BE2C (cell line): ENCODE measurements at places on chromosomes 3 and 15.

DNA sequence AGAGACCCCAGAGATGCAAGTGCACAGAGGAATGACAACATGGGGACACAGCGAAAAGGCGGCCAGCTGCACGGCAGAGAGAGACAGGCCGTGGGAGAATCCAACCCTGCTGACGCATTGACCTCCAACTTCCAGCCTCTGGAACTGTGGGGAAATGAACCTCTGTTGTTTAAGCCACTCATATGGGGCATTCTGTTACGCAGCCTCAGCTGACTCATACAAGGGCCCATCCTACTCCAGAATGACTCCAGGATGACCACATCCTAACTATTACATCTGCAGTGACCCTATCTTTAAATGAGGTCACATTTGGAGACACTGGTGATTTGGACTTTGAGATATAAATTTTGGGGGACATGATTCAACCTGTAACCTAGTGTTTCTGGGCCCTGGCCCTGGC, 44.0 kb downstream of the KLF15 start:
- DNase-seq, result no peak

DNA sequence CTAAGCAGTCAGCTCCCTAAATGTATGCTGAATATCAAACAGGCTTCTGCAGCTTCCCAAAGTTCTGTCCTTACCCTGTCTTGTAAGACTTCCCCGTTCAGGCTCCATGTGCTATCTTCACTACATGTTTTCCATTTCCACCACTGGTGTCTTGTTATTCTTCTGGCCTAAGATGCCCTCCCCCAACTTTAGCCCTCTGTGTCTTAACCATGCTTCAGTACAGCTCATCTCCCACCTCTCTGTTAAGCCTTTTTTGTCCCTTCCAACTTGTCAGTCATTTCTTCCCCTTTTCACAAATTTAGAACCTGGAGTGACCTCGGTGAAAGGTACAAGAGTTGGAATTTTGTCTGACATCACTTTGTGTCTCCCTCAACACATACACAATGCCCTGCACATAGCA, 151.7 kb upstream of the TBL1XR1 start:
- no peak for DNase-seq

GRCh38 chr3:187367561-187368103, 553 bp upstream of the RTP4 start:
- no peak for DNase-seq

- no peak for DNase-seq
Observed at GRCh38 chr15:74464897-74465296, 3.9 kb upstream of the UBL7 start.

GRCh38 chr3:105505170-105505569, 138.5 kb downstream of the ALCAM start:
- DNase-seq, result peak; percentile 23
